ENCODE measurements at places on chromosomes 5 and 9.

- DNase-seq, result no peak
Observed at GRCh38 chr9:86721843-86722705, 225.2 kb downstream of the GAS1 start.

- no peak for DNase-seq
Observed at GRCh38 chr5:149549461-149550267, 1.6 kb downstream of the CSNK1A1 start.

DNA sequence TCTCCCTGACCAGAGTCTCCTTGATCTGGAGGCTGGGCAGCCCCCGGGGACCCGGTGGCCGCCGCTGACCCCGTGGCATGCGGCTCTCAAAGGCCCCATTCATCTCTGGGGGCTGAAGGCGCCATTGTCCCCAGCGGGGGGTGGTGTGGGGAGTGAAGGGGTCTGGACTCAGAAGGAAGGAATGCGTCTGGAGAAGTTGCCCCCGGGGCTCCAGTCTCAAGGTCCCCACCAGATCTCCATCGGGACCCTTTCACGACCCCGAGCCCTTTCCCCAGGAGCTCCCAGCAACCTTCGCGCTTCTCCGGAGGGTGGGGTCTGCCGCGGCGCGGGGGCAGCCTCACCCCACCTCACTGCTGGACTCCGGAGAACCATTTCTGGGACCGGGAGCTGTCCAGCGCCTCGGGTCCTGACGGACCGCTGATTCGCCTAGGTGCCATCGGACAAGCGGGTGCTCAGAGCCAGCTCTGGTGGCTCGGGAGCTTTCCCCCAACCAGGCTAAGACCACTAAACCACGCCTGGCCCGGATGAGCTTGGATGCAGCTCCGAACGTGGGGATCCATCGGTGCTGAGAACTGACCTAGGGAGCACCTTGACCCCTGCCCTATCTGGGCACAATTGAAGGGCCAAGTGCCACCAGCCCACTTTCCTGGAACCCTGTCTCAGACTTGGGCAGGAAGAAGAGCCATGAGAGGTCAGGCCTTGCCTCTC, 5.1 kb upstream of the PCDH1 start:
- no peak for DNase-seq

DNA sequence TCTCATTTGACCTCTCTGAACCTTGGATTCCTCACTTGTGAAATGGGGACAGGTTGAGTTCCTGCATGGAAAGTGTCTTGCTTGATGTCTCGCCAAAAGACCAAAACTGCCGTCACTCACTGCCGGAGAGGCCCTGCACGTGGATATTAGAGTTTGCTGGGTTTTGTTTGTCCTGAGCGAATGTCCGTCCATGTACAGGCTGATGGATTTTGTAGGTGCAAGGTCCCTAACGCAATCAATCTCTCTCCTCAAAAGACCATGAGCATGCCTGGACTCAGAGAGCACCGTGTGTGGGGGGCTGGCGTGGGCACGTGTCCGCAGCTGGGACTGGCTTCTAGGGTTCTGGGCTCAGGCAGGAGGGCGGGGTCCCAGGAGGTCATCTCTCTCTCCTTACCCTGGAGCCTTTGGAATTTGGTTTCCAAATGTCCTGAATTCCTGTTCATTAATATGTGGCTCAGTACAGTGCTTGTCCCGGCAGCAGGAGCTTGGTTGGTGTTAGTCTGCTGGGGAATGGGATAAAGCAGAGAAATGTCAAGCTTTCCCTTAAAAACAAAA, 146.0 kb upstream of the IER5L start:
- DNase-seq, result no peak

GRCh38 chr9:114184071-114184470, 28.7 kb downstream of the COL27A1 start:
- no peak for DNase-seq

DNA sequence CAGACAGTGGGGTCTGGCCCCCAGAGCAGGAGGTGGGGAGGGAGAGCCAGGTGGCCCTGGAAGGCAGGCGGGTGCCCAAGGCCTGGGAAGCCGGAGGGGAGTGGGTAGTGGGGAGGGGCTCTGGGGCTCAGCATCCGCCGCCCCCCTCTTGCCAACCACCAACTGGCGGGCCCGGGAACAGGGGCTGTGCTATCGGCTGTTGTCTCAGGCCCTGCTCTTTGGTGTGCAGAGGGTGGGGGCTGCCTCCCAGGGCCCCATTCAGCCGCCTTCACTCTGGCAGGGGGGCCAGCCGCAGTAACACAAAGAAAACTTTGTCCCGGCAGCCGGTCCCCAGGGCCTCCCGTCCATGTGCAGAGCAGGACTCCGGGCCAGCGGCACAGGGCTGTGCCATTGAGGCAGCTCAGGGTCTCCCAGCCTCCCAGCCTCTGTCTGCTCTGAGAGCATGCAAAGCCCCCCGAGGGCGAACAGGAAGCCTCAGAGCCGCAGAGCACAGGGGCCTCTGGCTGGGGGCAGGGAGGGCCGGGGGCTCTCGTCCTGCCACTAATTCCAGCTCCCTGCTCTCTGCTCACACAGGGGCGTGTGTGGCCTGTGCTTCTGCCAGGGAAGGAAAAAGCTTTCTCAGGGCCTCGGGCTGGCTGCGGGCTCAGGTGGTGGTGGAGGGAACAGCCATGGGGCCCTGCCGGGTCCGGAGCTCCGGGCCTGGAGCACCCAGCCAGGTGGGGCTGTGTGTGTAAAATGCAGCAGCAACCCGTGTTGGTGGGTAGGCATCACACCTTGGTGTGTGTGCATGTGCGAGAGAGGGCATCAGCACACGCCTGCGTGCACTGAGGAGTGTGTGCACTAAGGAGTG, 54.2 kb upstream of the NOTCH1 start:
- DNase-seq, result no peak

DNA sequence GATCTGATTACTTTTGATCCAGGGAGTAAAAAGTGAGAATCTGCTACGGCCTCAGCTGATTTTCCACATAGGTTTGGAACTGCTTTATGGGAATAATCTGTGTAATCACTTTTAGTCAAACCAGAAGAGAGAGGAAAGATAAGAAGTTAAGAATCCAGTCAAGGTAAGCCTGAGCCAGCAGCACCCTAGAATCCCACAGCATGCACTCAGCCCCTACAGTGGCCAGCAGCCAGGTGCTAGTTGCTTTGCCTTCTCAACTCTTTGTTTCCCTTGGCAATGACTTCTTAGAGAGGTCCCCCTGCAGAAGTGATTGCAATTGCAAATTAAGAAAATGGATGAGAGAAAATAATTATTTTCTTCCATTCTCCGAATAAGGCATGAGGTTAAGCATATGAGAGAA, 59.7 kb upstream of the TMED7 start:
- DNase-seq, result no peak

Measured in activated CD8-positive, alpha-beta memory T cell treated with anti-CD3 and anti-CD28 coated beads for 1 hour (primary cell).